ENCODE measurements at places on chromosomes 7 and 10. TPM values are rescaled to one million over a fixed set of nuclear protein-coding genes. Genes with fewer than 3 reads are reported as not detected.

- no peak for DNase-seq
These were observed 401.9 kb upstream of the PHF14 start for GRCh38 chr7:10571759-10572158.

DNA sequence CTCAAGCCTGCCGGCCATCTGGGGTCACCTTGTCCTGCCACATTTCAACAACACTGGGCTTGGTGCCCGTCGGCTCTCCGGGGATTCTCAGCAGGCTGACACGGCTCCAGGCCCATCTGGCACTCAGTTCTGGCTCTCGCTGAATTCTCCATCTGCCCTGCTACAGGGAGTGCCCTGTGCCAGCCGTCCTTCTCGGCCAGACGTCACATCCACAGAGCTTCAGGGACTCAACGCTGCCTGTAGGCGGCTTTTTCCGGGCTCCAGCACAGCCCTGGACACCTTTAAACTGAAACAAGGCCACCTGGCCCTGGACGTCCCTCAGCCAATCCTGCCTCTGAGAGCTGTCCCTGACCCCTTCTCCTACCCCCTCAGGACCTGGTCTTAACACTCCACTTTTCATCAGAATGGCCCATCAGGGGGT, 43.0 kb downstream of the TMEM130 start:
- no peak for DNase-seq

- DNase-seq = peak; percentile 37
These were observed 681 bp upstream of the SPOCK2 start for GRCh38 chr10:72088889-72089575.

DNA sequence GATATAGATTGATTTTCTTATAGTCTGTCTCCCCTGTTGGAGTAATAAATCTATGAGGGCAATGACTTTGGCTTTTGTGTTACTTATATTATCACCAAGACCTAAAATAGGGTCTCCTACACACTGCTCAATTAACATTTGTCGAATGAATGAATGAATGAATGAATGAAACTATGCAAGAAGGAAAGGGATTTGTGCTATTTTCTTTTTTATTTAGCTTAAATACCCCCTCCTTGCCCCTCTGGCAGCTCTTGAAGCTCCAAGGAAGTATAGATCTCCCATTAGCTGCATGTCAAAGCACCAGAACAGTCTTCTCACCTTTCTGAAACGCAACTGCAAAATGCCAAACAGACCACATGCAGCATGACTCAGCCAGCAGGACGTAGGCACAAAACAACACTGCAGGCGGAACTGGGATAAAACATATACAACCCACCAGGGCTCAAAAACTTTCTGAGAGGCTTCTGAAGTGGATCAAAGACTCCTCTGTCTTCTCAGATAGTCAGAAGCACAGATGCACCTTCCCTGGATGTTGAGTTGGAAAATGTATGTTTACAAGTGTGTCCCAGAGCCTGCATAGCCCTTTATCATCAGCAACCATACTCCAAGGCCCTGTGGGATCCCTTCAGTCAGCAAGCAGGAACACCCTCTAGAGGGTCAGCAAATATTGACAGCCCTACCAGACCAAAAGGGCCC, 187.8 kb downstream of the NPSR1 start:
- DNase-seq = no peak

GRCh38 chr10:35533565-35533964, 71.6 kb upstream of the GJD4 start:
- DNase-seq = no peak

GRCh38 chr7:14016950-14017349, 27.5 kb upstream of the ETV1 start:
- DNase-seq = no peak

DNA sequence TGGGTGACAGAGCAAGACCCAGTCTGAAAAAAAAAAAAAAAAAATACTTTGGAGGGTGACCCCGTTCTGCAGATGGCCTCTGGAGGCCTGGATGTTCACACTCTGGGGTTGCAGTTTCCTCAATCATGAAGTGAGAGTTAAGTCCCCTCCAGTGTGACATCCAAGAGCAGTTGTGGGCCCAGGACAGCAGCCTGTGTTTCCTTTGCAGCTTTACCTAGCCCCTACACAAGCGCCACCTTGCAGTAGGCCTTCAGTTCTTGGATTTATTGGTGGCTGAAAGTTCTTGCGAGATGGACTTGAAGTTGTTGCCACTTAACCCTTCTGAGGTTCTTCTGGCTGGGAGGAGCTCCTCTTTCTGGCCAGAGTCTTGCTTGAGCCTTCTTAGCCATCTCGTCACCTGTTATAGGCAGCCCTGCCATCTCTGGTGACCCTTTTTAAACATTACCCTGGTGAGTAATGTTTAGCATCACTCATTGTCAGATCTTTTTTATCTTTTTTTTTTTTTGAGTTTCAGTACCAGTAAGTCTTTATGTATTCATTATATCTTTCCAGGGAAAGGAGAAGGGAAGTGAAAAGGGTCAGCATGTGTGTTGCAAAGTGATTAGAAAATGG, 3.4 kb upstream of the ACTR3C start:
- DNase-seq = no peak

- DNase-seq = no peak
These were observed 5.5 kb downstream of the SKIDA1 start for GRCh38 chr10:21519941-21520436.

DNA sequence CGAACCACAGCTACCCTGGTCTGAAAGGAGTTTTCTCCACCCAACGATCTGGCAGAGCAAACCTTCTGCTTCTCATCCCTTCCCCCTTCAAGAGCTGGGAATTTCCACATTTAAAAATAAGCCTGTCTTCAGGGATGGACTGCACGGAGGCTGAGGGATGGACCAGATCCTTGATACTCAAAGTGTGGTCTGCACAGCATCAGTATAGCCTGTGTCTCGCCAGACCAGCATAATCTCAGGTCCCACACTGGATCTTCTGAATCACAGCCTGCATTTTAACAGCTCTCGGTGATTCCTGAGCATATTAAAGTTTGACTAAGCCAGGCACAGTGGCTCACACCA, 7.1 kb downstream of the KCNMA1 start:
- no peak for DNase-seq

Gene PLAC9
- total RNA-seq = not detected

Data from naive thymus-derived CD4-positive, alpha-beta T cell (primary cell).